ENCODE measurements at places on chromosomes 2 and 18.

DNA sequence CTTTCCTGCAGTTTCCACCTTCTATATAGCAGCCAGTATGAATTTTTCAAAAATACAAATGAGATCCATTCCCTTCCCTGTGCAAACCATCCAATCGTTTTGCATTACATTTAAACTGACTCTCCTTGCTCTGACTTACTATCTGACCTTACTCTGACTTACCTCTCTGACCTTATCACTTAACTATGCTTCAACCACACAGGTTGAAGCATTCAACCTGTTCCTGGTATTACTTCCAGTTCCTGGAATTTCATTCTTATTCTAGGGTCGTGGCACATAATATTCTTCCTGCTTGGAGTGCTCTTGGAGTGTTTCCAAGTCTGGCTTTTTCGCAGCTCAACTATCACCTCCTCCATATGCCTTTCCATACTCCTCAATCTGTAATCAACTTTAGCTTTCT is 850.6 kb upstream of the CHAC2 start:
- no peak for DNase-seq

DNA sequence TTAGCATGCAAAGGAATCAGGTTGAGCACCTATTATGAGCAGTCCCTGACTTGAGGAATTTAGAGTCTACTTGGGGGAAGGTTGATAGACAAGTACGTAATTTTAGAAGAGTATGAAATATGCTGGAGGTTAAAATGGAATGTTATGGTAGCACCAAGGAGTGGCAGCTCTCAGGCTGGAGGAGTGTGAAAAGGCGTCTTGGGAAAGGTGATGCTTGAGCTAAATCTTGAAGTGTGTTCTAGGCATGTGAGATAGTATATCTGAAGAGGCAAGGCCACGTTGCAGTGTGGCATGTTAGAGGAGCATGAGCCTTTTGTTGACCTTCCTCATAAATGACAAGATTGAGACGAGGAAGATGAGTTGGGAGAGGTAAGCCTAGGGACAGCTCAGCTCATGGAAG is 39.3 kb downstream of the ADAM23 start:
- DNase-seq = no peak

DNA sequence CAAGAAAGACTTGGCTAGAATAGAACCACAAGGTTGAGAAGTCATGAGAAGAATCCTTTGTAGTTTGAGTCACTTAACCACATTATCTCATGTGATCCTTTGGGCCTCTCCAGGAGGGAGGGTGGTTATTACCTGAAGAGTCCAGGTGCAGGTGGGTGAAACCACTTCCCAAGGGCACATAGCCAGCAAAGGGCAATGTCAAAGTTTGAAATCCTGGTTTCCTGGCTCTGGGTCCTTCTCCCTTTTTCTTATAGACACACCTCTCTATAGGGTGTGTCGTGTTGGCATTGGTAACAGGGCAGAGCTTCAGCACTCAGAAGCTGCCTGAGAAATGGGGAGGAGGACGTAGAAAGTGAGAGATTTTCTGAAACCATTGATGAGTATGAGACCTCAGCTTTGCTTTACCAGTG is 137.9 kb downstream of the MGAT5 start:
- no peak for DNase-seq

- DNase-seq = no peak
Observed at GRCh38 chr2:218146056-218146455, 20.2 kb downstream of the CXCR2 start.

GRCh38 chr2:27967076-27967475 is 76.5 kb downstream of the BABAM2 start:
- DNase-seq = no peak

GRCh38 chr2:164903951-164904350 is 51.4 kb downstream of the SLC38A11 start:
- DNase-seq = no peak

GRCh38 chr2:240947176-240947575 is 41.0 kb downstream of the CROCC2 start:
- no peak for DNase-seq

GRCh38 chr2:201939453-201939941 is 94.2 kb upstream of the FZD7 start:
- no peak for DNase-seq

DNA sequence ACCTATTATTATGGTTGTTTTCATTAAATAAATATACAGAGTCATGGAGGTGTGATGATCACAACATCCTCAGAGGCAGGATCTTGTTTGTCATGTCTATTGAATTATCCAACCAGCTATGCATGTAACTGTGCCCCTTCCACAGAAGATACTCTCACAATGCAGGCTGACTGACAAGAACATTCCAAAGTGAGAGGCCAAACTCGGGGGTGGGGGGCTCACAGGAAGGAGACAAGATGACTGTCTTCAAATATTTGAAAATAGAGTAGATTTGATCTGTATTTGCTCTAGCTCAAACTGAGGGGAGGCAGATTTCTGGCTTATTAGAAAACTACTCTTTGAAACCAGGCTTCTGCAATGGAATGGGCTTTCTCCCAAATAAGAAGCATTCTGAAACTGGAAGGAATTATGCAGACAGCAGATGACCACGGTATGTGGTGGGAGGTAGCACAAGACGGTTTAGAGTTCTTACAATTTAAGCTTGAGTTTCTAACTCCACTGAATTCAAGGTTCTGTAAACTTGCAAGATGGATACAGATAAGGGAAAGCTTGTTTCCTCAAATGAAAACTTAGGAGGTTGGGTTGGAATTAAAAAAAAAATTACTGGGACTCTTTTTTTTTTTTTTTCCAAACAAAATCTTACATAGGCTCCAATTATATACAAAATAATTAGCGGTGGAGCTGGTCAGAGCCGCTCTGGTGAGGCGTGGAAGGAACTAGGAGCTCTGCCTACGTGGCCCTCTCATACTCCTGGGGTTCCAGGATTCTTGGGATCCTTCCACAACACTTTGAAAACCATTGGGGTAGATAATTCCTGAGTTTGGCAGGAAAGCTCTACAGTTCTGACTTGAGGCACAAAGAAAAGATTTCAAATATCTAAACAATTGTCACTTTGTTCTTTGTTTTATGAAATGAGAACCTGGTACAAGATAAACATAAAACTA is 79.3 kb downstream of the PLA2R1 start:
- no peak for DNase-seq

DNA sequence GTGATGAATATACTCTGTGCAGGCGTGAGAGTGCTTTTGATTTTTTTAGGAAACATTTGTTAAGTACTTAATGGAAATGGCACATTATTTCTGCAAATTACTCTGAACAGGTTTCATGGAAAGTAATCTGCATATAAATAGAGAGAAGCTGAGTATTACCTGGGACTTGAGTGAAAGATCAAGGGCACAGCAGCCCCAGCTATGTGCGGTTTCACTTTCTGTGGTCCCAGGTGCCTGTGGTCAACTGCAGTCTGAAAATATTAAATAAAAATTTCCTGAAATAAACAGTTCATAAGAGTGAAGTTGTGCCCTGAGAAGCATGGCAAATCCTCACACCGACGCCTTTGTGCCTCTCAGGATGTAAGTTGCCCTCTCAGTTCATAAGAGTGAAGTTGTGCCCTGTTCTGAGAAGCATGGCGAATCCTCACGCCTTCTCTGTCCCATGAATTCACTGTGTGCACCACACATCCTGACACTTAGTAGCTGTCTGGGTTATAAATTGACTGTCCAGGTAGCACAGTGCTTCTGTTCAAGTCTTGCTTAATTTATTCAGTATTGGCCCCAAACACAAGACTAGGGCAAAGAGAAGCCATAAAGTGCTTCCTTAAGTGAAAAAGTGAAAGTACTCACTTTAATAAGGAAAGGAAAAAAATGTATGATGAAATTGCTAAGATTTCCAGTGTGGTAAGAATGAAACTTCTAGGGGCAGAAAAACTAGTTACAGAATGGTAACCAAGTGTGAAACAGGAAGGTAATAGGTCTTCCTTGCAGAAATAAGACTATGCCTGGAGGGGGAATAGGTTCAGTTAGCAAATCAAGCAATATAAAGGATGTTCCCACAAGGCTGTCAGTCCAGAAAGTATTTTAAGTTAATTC is 4.3 kb upstream of the SNTG2 start:
- DNase-seq = no peak

GRCh38 chr2:109164739-109165221 is 35.8 kb downstream of the SH3RF3 start:
- DNase-seq = no peak

DNA sequence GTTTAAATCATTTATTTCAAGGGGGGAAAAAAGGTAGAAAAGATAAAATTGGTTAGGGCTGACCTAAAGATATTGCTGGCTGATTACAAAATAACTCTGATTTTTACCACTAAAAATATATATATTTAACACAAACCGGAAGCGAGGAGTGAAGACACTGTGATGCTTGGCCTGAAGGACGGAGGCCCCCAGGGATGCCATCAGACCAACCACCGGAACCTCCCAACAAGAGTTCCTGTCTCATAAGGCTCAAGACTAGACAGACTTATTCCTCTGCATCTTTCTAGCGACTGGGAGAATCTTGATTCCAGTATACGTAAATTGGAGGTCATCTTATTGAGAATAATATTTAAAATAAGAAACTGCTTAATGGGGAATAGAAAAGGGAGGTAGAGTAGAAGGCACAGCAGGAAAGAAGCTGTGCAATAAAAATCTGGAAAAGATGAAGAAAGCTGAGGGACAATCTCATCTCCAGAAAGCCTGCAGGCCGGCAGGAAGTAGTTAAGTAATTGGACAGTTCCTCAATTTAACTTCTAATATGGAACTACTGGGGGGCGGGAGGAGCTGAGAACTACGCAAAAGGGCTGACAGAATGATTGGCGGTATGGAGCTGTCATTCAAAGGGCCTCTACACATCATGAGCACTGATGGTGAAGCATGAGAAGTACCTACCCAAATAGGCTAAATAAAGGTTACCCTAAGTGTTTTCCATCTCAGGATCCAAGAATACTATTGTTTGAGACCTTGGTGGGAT is 91.1 kb downstream of the DTNB start:
- no peak for DNase-seq

- DNase-seq = no peak
Observed at GRCh38 chr2:134139611-134140010, 114.3 kb upstream of the MGAT5 start.

GRCh38 chr18:58787536-58788149 is 77.0 kb upstream of the ZNF532 start:
- no peak for DNase-seq

DNA sequence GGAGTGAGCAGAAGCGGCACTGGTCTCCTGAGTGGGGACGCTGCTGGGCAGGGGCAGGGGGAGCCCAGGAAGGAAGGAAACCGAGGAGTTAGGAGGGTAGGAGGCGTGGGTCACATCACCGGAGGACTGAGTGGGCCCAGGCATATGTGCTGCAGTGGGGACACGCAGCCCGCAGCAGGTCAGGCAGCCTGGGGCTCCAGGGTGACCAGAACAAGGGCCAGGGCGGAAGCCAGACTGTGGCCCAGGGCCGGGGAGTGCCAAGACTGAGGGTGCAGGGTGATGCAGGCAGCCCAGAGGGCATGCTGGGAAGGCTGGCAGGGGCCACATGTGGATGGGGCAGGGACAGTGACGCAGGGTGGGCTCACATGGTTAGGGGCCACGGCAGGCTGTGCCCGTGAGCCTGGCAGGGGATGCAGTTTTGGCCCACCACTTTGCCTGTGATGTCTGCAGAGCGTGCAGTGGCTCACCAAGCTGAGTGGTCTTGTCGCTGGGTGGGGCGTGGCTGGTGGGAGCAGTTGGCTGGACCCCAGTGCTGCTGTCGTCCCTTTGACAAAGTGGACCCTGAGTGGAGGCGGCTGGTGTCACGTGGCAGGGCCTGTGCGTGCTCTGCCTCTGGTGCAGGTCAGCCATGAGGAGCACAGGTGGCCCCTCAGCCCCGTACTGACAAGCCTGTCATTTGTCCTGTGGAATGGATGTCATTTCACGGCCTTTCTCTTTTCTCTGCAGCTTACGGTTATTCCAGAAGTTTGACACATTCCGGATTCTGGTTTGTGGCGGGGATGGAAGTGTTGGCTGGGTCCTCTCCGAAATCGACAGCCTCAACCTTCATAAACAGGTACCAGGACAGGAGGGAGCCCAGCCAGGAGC is 87.1 kb downstream of the DGKD start:
- DNase-seq = no peak

DNA sequence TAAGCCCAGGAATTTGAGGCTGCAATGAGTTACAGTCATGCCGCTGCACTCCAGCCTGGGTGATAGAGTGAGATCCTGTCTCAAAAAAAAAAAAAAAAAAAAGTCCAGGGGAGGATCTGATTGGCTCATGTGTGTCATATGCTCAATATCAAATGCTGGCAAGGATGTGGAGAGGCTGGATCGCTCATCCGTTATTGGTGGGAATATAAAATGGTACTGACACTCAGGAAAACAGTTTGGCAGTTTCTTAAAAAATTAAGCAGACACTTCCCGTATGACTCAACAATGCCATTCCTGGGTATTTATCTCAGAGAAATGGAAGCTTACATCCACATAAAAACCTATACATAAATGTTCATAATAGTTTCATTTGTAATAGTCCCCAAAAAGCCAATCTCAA is 68.9 kb downstream of the MEX3C start:
- DNase-seq = no peak

DNA sequence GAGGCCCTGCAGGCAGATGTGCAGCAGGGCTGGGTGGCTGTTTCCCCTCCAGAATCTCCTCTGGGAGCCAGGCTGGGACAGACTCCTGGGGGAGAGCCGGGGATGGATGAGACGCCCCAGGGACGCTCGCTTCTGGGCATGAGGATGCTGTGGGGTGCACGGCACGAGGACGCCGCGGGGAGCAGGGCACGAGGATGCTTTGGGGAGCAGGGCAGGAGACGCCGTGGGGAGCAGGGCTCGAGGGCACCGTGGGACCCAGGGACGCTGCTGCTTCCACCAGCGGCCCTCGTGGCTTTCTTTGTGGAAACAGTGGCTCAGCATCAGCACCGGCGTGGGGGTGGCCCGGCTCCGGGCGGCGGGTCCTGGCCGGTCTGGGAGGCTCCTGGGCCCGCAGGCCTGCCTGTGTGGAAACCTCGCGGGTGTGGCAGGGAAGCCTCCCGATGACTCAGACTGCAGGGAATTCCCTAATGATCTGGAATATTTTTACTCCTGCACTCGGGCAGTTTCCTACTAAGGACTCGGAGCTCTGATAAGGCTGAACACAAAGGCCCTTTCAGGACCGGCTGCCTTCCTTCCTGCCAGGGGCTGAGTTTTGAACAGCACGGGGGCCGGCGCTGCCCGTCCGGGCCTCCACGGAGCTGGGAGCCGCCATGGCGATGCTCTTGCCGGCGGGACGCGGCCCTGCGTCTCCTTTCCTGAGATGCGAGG is 62.6 kb downstream of the NFATC1 start:
- DNase-seq = no peak

DNA sequence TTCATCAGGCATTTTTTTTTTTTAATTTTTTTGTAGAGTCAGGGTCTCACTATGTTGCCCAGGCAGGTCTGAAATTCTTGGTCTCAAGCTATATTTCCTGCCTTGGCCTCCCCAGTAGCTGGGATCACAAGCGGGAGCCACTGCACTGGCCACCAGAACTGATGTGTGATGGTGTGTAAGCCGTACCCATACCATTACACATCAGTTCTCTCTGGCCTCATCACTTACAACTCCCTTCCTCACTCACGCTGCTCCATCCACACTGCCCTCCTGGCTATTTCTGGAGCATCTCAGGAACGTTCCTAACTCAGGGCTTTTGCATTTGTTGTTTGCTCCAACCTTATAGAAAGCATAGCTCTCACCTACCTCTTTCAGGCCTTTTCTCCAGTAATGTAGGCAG is 834.5 kb upstream of the ID2 start:
- no peak for DNase-seq

- DNase-seq = no peak
Observed at GRCh38 chr2:126616606-126617069, 39.3 kb upstream of the GYPC start.

Measured in activated CD8-positive, alpha-beta memory T cell treated with anti-CD3 and anti-CD28 coated beads for 1 hour (primary cell).